IPS-NIHi11 (cell line): ENCODE measurements at places on chromosomes 4 and X.

DNA sequence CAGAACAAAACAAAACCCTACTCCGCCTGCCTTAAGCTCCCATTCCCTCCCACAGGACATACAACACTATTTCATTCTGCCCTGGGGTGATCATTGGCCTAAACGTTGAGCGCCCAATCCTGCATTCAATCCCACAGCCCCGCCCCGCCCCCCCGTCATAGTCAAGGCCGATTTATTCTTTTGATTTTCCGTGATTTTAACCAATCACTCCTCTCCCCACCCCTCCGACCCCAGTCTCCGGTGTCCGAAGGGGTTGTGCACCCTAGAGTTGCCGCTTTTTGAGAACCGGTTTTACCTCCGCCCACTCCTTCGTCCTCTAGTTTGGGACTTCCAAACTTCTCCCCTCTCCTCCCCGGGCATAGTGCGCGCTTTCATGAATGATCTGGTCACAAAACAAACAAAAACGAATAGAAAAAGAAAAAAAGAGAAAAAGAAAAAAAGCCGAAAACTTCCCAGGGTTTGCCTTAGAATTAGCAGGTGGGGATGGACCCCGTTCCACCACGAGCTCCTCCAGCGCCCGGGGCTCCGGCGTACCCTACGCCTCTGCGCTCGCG is 446 bp upstream of the UBE2A start:
- peak; percentile 20 for DNase-seq

GRCh38 chr4:160848901-160849760 is 1314.7 kb downstream of the FSTL5 start:
- DNase-seq: no peak

DNA sequence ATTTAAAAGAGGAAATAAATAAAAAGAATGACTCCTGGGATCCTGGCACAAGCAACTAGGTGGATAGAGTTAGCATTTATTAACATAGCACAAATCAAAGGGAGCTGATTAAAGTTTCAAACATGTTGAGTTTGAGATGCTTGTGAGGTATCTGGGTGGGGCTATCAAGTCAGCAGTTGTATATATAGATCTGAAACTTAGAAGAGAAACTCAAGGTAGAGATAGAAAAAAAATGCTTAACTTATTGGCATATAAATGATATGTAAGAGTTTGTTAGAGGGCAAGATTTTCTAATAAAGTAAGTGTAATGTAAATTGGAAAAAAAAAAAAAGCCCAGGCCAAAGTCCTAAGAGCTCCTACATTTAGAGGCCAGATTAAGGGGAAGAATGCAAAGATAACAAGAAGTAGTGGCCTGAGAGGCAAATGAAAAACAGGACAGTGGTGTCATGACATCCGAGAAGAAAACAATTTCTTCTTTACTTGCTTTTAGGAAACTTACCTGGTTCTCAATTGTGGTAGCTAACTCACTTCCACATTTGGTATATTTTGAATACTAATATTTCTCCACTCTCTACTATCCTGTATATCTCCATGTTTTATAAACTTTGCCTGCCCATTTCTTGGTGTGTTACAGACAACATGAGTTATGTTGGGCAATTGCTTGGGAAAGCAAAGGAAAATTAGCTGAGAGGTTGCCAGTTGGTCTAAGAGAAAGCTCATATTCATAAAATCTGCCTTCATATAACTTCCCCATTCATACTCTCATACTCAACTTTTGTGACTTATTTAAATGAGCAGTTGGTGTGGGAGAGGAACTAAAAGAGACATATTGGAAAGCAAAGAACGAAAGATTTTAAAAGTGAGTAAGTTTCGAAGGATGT is 169.2 kb downstream of the PARM1 start:
- no peak for DNase-seq

DNA sequence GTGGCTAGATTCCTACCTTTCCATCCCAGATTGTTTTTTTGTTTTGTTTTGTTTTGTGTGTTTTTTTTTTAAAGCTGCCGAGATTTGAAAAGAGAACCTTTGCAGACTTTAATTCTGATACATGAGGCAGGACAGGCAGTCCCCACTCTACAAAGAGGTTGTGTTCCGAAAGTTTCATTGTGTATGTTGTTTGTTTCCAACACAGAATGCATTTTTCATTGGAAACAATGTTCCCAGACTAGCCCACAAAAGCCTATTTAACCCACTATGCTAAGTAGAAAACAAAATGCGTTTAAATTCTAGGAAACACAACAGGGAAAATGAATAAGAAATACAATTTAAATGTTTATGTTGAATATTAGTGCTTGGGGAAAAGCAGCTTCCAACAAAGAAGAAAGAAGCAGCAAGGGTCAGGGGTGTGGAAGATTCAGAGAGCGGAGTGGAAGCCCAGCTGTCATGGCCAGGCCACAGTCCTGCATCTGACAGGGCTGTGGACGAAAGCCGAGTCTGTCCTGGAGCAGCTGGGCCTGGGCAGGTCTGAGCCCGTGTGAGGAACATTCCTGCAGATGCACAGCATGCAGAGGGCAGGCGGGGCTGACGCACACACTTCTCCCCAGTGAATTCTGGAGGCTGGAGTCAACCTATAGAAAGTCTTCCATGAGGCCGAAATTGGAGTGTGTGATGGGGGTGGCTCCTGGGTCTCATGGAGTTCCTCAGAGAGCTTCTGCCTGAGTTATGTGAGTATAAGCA is 12.4 kb upstream of the SETD7 start:
- peak; percentile 36 for DNase-seq

GRCh38 chr4:19936476-19936875 is 315.2 kb upstream of the SLIT2 start:
- DNase-seq: no peak

DNA sequence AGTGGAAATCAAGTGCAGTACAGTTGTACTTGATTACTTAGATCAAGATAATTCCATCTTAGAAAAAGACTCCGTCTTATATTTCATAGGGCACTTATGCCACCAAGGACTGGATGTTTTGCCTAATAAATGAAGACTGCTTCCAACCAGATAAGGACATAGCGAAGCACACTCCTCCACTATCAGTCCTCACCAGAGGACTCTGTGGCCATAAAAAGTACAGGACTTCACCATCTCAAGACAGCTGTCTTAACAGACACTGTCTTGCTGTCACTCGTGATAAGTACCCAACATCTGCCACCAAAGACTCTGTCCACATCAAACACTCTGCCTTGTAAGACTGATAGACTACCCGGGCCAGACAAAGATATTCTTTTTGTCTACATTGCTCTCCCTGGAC is 352.0 kb downstream of the TRAM1L1 start:
- no peak for DNase-seq

GRCh38 chr4:102525504-102525903 is 24.3 kb downstream of the NFKB1 start:
- DNase-seq: no peak

- no peak for DNase-seq
Observed at GRCh38 chr4:124032035-124032434, 635.4 kb downstream of the SPRY1 start.

DNA sequence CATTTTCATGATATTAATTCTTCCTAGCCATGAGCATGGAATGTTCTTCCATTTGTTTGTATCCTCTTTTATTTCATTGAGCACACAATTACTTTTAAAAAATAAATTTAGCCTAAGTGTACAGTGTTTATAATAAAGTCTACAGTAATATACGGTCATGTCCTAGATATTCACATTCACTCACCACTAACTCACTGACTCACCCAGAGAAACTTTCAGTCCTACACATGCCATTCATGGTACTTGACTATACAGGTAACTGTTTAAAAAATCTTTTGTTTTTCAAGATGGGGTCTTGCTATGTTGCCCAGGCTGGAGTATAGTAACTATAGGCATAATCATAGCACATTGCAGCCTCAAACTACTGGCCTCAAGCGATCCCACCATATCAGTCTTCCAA is 348.1 kb downstream of the RAPGEF2 start:
- DNase-seq: no peak

DNA sequence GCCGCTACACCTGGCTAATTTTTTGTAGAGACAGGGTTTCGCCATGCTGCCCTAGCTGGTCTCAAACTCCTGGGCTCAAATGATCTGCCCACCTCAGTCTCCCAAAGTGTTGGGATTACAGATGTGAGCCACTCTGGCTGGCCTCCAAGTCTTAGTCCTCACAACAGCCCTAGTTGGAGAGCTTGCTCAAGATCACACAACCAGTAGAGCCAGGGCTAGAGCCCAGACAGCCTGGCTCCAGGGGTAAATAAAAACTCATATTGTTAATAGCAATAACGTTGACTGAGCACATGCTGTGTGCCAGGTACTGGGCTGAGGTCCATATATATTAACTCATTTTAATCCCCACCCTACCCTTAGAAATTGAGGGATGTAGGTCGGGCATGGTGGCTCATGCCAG is 7.3 kb upstream of the JAKMIP1 start:
- DNase-seq: no peak

DNA sequence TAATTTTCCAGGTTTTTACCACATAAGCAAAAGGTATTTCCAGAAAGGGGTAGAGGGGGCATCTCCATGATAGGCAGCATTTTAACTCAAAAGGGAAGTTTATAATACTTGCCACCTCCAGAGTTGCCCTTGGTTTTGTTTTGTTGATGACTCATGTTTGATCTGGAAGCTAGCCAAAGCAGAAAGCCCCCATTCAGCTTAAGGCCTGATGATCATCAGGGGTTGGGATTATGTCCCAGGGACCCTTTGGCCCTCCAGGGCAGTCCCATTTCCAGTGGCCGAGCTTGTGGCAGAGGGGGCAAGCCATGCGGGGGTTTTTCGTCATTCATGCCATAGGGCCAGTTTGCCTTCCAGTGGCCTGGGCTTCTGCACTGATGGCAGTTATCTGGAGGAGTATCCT is 143.0 kb upstream of the PLAC1 start:
- no peak for DNase-seq

DNA sequence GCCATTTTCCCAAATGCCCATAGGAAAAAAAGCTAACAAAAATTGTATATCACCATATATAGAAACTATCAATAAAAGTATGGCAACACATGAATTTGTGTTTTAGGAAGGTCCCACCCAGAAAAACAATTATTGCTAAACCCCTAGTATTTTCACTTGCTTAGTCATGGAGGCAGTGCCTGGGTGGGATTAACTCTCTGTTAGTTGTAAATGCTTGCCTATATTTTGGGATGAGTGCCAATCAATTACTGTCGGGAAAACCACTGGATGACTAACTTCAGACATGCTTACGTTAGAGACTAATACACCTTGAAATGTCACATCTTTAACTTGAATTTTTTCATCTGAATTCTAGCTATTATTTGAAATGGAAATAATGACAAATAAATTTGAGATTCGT is 33.9 kb downstream of the TMPRSS11A start:
- DNase-seq: no peak

GRCh38 chr4:65911720-65912119 is 241.4 kb upstream of the EPHA5 start:
- no peak for DNase-seq

DNA sequence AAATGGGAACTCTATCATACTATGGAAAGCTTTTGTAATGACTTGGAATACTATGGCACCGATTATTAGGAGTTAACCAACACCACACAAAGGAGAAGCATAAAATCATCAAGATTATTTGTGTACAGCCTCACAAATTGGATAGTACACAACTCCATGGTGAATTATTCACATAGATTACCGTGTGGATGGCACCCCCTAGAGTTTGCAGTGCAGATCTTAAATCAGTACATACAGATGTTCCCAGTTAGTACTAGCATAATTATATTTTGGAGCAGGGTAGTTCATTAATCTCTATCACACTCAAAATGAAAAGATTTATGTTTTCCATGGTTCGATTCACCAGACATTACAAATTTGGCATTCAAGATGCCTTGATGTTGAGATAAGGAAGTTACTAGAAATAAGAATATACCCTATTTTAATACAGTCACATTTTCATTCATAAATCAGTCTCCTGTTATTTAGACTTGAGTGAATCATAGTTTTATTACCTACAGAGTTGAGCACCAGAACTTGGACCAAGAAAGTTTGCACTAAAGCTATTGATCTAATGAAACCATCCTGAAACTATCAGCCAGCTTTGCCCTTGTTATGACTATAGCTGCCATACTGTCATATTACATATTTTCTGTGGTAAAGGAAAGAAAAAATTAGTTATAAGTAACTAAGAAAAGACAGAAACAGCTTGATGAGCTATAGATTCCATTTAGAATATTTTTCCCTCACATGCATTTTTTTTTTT is 531.8 kb downstream of the GLUD2 start:
- DNase-seq: no peak

GRCh38 chr4:101037249-101037648 is 310.1 kb downstream of the PPP3CA start:
- no peak for DNase-seq
